Muscle of back (tissue), 13 donors: ENCODE measurements at places on chromosomes 5 and 9. TPM values are rescaled to one million over a fixed set of nuclear protein-coding genes. Genes with fewer than 3 reads are reported as not detected.

Gene ACOT12
- polyA plus RNA-seq, result 0.17 TPM

Gene TLX3
- not detected for polyA plus RNA-seq

Gene CTSV
- polyA plus RNA-seq, result 0.63 TPM

Gene FAM120AOS
- polyA plus RNA-seq, result 33.2 TPM

Gene PFN3
- not detected for polyA plus RNA-seq

Gene FBN2
- polyA plus RNA-seq, result 149 TPM

Gene CER1
- not detected for polyA plus RNA-seq

Gene ADGRD2
- not detected for polyA plus RNA-seq

Gene OR1J2
- polyA plus RNA-seq, result not detected

Gene LRRC19
- polyA plus RNA-seq, result 0.17 TPM

Gene ZBTB34
- polyA plus RNA-seq, result 10.6 TPM

Gene ENTPD2
- polyA plus RNA-seq, result 16.5 TPM

Gene FAM81B
- polyA plus RNA-seq, result 8.9 TPM

Gene PCDHB7
- 2.7 TPM for polyA plus RNA-seq

Gene FREM1
- polyA plus RNA-seq, result 20.2 TPM

Gene IFNK
- not detected for polyA plus RNA-seq

Gene SPATA9
- polyA plus RNA-seq, result 2.4 TPM

Gene TPPP
- 8.4 TPM for polyA plus RNA-seq

Gene LHX3
- polyA plus RNA-seq, result not detected

Gene VCAN
- 312 TPM for polyA plus RNA-seq

Gene MYMK
- 58.8 TPM for polyA plus RNA-seq

Gene ARSI
- polyA plus RNA-seq, result 6.9 TPM

Gene DDX4
- polyA plus RNA-seq, result 0.12 TPM

Gene GGTA1
- 12.6 TPM for polyA plus RNA-seq

Gene ATP10B
- polyA plus RNA-seq, result 0.87 TPM

Gene SLC6A19
- 0.17 TPM for polyA plus RNA-seq

Gene GDNF
- 2.2 TPM for polyA plus RNA-seq

Gene FCN1
- polyA plus RNA-seq, result 9.9 TPM

Gene NPR3
- 16.6 TPM for polyA plus RNA-seq

Gene GABRA1
- not detected for polyA plus RNA-seq

Gene KIF4B
- 0.09 TPM for polyA plus RNA-seq

Gene S1PR3
- 25.8 TPM for polyA plus RNA-seq

Gene PCDHB12
- polyA plus RNA-seq, result 2.4 TPM

Gene OR1J4
- polyA plus RNA-seq, result not detected

Gene FOXE1
- not detected for polyA plus RNA-seq

Gene HAND1
- not detected for polyA plus RNA-seq

Gene FAM221B
- 0.20 TPM for polyA plus RNA-seq

Gene GPR150
- 0.12 TPM for polyA plus RNA-seq

Gene EPB41L4A
- polyA plus RNA-seq, result 8.6 TPM

Gene IRX1
- not detected for polyA plus RNA-seq

Gene ANKH
- 19.5 TPM for polyA plus RNA-seq

Gene AIF1L
- 30.1 TPM for polyA plus RNA-seq

Gene SLC34A3
- 0.29 TPM for polyA plus RNA-seq

Gene CBY3
- polyA plus RNA-seq, result not detected

Gene LCN15
- 0.95 TPM for polyA plus RNA-seq

Gene SHB
- 4.5 TPM for polyA plus RNA-seq

Gene MAPK9
- polyA plus RNA-seq, result 33.2 TPM

Gene NR4A3
- 3.0 TPM for polyA plus RNA-seq

Gene FAM163B
- not detected for polyA plus RNA-seq

Gene OMD
- 4.5 TPM for polyA plus RNA-seq
